ENCODE measurements at places on chromosomes 1 and 21.

GRCh38 chr1:109368464-109368863 is 29.3 kb downstream of the SORT1 start:
- no peak for DNase-seq

- peak; percentile 70 for DNase-seq
These were observed 5.2 kb downstream of the SOX13 start for GRCh38 chr1:204077979-204078696.

GRCh38 chr1:212678456-212679410 is 20.9 kb downstream of the BATF3 start:
- no peak for DNase-seq

- DNase-seq = no peak
These were observed 19.8 kb upstream of the ACBD6 start for GRCh38 chr1:180522213-180522515.

- no peak for DNase-seq
These were observed 145.6 kb upstream of the C21orf91 start for GRCh38 chr21:17964716-17965115.

DNA sequence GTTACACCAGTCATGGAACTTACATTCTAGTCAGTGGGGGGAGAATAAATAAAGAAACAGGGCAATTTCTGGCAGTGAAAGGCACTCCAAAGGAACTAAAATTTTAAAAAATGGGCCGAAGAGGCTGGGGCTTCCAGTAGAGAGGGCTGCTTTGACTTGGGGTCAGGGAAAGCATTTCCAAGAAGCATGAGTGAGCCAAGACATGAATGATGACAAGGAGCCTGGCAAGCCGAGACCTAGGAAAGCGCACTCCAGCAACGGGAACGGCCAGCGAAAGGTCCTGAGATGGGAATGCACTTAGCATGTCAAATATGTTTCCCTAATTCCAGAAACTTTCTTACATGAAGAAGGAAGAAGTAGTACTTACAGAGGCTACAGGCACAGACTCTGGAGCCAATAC is 95.4 kb upstream of the NGF start:
- no peak for DNase-seq

DNA sequence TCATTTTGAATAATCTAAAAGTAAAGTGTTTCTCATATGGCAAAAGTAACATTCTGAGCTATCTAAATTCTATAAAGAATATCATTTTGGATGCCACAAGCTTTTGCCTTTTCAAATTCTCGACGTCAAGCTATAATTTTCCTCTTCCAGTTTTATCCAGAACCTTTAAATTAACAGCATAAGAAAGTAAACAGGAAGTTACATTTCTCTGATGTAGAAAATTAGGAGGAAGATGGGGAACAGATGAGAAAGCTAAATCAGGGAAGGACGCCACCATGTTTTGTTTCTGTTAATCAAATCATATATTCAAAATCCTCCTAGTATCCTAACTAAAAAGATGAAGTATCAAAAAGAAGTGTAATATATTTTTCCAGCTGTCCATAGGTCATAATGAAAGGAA is 8.8 kb upstream of the CAMSAP2 start:
- no peak for DNase-seq

DNA sequence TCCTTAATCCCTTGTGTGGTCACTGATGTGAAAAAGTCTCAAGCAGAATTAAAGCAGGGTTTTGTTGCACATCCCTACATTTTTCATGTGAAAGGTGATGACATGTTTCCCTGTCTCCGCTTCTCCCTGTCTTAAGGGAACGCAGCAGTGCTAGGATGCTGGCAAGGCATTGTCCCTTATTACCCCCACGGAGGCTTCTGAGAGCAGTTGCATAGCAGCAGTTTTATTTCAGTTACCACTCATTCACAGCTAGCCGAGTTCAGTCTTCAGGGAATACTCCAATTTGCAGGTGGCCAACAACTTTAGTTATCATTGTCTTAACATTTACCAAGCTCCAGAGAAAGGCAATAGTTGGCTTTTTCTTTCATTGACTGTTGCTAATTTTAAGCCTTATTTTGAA is 89.1 kb downstream of the CLEC20A start:
- no peak for DNase-seq

DNA sequence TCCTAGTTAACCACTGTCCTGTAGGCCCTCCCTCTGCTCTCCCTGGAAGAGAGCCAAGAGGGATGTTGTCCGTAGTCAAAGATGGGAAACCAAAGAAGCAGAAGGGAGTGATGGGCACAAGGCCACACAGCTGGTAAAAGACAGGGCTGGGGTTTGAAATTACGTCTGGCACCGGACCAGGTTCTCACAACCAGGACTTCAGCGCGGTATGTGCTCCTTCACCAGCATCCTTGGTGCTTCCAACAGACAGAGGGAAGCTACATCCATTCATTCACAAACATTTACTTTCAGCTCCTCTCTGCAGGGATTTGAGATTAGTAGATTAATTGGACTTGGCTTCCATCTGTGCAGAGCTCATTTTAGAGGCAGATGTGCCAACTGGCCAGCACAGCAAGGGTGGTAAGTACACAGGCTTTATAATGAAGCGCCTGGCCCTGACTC is 191.2 kb downstream of the TRABD2B start:
- no peak for DNase-seq

- DNase-seq = no peak
These were observed 7.0 kb downstream of the CD53 start for GRCh38 chr1:110879758-110880606.

- DNase-seq = no peak
These were observed 9.3 kb downstream of the RAB4A start for GRCh38 chr1:229280037-229280828.

- no peak for DNase-seq
These were observed 1125.7 kb downstream of the BRINP3 start for GRCh38 chr1:189351960-189352359.

- DNase-seq = no peak
These were observed 119.2 kb downstream of the S1PR1 start for GRCh38 chr1:101356013-101356412.

- DNase-seq = no peak
These were observed 4.7 kb upstream of the CD160 start for GRCh38 chr1:145714524-145715111.

GRCh38 chr1:231844986-231845502 is 218.5 kb downstream of the DISC1 start:
- no peak for DNase-seq

DNA sequence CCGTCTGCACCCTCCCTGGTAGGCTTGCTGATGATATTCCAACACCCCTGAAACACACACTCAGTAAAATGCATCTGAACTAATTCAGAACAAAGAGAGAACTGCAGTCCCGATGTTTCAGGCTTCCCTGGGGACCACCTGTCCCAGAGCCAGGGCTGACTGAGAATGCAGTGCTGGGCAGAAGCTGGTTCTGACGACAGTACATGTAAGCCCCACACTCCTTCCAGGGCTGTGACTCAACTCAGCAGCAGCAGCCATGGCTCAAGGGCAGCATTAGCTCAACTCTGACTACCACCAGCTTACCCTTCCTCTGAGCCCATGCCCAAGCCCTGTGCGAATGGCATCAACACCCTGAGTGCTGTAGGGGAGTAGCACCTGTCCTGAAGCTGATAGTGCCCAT is 56.4 kb upstream of the SIPA1L2 start:
- no peak for DNase-seq

DNA sequence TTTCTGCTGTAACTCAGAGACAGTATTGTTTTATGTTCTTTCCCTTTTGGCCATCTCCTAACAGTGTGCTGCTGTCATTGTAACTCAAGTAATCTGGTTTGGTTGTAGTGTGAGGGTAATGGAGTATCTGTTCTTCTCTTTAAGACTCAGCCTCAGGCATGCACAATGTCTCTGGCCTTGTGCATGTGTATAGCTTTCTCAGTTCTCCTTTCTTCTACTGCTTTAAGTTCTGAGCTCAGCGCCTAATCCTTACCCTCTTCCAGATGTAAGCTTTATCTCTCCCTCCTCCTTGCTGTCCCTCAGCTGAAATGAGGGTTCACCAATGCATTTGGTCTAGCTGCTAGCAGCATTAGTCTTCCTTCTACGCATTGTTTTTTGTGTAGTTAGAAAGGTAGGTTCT is 1420.4 kb upstream of the PRMT6 start:
- no peak for DNase-seq

- DNase-seq = peak; percentile 21
These were observed 28.5 kb upstream of the RLF start for GRCh38 chr1:40132383-40133311.

DNA sequence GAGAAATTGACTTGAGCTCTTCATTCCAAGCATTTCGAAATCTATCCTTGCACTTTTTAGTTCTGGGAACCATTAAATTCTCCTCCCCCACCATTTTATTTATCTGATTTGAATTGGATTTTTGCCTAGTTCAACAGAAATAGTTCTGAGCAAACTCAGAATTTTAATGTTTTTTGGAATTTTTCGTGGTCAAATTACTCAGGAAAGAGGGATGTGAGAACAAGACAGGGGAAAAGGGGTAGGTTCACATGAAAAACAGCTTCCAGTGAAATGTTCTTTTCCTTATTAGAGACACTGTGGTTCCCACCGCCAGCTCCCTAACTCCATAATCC is 5.7 kb upstream of the ZNF697 start:
- peak; percentile 22 for DNase-seq

GRCh38 chr1:29033829-29034466 is 89.8 kb downstream of the TMEM200B start:
- DNase-seq = peak; percentile 55

- DNase-seq = no peak
These were observed 171.8 kb downstream of the ST6GALNAC5 start for GRCh38 chr1:77039111-77039510.

- no peak for DNase-seq
These were observed 16.3 kb downstream of the L1TD1 start for GRCh38 chr1:62210960-62211359.

- no peak for DNase-seq
These were observed 19.9 kb downstream of the MYOM3 start for GRCh38 chr1:24091971-24092482.

- no peak for DNase-seq
These were observed 12.6 kb downstream of the CDKN2C start for GRCh38 chr1:50982611-50983010.

GRCh38 chr1:196808529-196809235 is 10.8 kb upstream of the CFHR1 start:
- no peak for DNase-seq

GRCh38 chr1:209335178-209335577 is 248.3 kb upstream of the CAMK1G start:
- DNase-seq = peak; percentile 23

DNA sequence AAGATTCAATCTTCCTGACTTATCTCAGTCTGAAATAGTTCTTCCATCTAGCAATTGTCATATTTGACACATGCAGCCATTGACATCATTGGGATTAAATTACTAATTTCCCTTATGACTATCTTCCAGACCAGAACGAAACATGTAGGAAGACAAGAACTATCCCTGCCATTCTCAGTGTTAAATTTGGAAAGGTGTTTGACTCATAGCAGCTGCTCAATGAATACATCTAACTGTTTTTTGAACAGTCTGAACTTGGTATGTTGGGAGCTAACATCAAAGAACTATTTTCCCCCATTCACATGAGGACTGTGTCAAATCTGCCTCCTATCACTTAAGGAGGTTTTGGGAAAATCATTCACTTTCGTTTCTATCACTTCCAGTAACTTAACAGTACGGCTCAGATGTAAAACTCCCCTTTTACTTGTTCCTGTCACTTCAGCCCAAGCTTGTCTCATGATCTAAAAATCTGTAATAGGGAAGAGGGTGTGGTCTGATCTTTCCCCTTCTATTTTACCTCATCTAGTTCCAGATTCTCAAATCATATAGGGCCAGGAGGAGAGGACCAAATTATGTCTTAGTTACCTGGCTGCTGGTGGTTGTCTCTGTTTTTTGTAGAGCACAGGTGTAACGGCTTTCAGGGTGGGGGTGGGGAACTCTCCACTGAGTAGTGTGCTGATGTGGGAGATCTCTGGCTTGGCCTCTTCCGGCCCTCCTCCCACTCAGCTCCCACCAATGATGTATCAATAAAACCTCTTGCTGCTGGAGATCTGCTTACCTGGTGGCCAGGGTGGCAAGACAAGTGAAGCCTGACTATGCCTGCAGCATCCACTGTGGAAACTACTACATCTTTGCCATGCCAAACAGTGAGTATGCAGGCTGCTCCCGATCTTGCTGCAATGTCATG is 26.2 kb upstream of the SLAMF1 start:
- no peak for DNase-seq

- no peak for DNase-seq
These were observed 866.6 kb downstream of the USP25 start for GRCh38 chr21:16596369-16596768.

GRCh38 chr21:41012425-41012824 is 155.5 kb upstream of the BACE2 start:
- DNase-seq = no peak

DNA sequence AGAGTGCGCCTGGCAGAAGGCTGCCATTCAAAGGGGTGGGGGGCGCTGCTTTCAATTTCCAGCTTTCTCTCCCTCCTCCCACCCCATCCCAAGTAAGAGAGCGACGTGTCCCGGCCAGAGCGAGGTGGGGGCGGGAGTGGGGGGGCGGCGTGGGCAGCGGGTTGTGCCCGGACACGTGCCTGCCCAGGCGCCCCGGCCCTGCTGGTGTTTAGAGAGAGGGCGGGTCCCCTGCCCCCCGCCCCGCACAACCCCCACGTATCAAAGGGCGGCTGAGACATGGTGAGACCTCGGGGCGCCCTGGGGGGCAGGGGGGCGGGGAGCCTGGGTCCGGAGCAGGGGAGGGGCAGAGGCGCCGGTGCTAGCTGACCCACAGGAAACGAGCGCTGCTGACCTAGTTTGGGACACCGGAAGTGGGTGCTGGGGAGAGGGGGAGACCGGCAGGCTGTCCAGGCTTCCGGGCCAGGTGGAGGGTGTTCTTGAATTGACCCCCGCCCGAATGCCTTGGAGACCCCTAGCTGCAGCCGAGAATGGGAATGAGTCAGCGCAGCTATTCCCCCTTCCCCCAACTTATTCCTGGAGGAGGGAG is 1.3 kb downstream of the ZBTB7B start:
- DNase-seq = peak; percentile 63

GRCh38 chr1:8133190-8133589 is 107.1 kb upstream of the ERRFI1 start:
- no peak for DNase-seq

DNA sequence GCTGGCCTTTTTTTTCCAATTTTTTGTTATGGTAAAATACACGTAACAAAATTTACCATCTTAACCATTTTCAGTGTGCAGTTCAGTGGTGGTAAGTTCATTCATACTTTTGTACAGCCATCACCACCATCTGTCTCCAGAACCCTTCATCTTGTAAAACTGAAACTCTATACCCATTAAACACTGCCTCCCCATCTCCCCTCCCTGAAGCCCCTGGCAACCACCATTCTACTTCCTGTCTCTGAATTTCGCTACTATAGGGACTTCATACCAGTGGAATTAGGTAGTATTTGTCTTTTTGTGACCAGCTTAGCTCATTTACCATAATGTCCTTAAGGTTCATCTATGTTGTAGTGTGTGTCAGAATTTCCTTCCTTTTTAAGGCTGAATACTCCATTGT is 8.7 kb downstream of the PKNOX1 start:
- no peak for DNase-seq

DNA sequence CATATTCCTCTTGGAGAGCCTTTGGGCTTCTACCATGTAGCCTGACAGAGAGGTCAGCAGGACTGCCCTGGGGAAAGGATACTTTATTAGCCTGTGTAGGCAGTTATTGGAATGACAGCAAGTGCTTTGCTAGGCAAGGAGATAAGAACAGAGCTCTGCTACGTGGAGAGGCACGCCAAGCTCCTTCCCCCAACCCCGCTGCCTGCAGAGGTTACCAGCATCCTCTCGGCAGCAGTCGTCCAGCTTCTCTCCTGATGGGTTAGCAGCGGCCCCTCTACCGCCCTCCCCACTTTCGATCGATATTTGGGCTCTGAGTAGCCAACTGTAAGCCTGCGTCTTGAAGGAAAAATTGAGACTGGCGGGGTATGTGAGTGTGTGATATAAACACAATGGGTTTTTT is 122.3 kb downstream of the DHRS3 start:
- DNase-seq = no peak

Measured in hepatic stellate cell (primary cell).